ENCODE measurements at places on chromosomes 16 and 17.

DNA sequence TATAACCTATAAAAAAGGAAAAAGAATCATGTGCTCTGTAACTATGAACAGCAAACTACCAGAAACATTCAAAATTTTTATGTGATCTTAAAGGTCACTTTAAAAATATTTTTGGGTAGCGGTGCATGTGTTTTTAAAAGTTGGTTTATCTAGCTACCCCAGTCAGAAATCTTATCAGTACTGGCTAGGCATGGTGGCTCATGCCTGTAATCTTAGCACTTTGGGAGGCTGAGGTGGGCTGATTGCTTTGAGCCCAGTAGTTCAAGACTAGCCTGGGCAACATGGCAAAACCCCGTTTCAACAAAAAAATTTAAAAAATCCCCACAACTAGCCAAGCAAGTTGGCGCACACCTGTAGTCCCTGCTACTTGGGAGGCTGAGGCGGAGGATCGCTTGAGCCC, 3.7 kb downstream of the CAPNS2 start:
- DNase-seq, result no peak

- no peak for DNase-seq
These were observed 43.5 kb upstream of the B4GALNT2 start for GRCh38 chr17:49089094-49089493.

DNA sequence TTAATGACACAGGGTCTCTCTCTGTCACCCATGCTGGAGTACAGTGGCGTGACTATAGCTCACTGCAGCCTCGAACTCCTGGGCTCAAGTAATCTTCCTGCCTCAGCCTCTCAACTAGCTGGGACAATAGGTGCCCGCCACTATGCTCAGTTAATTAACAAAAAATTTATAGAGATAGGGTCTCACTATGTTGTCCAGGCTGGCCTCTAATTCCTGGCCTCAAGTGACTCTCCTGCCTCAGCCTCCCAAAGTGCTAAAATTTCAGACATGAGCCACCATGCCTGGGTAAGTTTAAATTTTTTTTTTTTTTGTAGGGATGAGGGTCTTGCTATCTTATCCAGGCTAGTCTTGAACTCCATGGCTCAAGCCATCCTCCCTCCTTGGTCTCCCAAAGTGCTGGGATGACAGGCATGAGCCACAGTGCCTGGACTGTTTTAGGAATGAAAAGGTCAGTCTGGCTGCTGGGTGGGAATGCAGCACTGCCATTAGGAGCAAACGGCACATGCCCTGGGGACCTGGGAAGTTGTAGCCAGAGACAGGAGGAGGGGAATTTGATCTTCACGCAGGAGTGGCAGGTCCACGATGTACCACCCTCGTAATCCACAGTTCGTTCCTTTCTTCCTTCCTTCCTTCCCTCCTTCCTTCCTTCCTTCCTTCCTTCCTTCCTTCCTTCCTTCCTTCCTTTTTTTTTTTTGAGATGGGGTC, 106.7 kb downstream of the HAPSTR1 start:
- DNase-seq, result no peak

- DNase-seq, result no peak
These were observed 1036.6 kb downstream of the CDH11 start for GRCh38 chr16:64085296-64085695.

DNA sequence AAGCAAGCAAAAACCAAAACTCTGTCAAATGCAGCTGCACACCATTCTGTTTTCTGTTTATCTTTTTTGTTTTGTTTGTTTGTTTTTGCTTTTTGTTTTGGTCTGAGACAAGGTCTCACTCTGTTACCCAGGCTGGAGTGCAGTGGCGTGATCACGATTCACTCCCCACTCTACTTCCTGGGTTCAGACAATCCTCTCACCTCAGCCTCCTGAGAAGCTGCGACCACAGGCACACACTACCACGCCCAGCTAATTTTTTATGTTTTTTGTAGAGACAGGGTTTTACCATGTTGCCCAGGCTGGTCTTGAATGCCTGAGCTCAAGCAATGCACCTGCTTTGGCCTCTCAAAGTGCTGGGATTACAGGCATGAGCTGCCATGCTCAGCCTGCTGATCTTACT, 19.3 kb upstream of the SLFN13 start:
- DNase-seq, result peak; percentile 52

- DNase-seq, result no peak
These were observed 24.4 kb downstream of the TRIM16 start for GRCh38 chr17:15659663-15660062.

- DNase-seq, result no peak
These were observed 16.4 kb downstream of the CLEC19A start for GRCh38 chr16:19301931-19302330.

GRCh38 chr16:62272035-62272434, 235.8 kb upstream of the CDH8 start:
- DNase-seq, result no peak

GRCh38 chr17:38796451-38797157, 2.8 kb downstream of the PIP4K2B start:
- DNase-seq, result no peak

GRCh38 chr16:2078691-2079090, 30.9 kb downstream of the TSC2 start:
- DNase-seq, result no peak

Measured in CD4-positive, alpha-beta T cell treated with Interleukin-15 for 4 hours (primary cell).